ENCODE measurements at places on chromosomes 2 and 18. TPM values are rescaled to one million over a fixed set of nuclear protein-coding genes. Genes with fewer than 3 reads are reported as not detected.

DNA sequence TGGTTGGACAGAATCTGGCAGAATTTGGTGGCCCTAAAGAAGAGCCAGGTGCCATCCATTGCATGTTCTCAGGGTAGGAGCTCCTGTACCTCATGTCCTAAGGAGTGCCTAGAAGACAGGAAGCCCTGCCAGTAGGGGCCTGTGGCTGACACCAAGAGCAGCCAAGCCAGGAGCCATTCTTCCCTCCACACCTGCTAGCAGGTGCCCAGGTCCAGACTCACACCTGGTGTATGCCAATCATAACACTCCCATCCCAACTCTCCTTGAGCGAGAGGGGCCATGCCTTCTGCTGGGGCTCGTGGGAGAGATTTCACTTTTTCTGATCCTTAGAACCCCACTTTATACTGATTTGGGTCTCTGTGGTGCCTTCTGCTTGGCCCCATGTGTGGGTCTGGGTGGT, 26.5 kb upstream of the TMEM37 start:
- no peak for DNase-seq
- H3K27me3 ChIP-seq = no peaks in the 10 kb centered on the region
- H3K4me3 ChIP-seq = no peak overlapping the region
- no peaks in the 10 kb centered on the region for H3K36me3 ChIP-seq

- no peaks in the 10 kb centered on the region for H3K36me3 ChIP-seq
- peaks cover 6% of the 10 kb centered on the region for H3K4me1 ChIP-seq
- DNase-seq = peak; percentile 47
- H3K4me3 ChIP-seq = no peak overlapping the region
- H3K27ac ChIP-seq = no peak overlapping the region
Observed at GRCh38 chr18:23494992-23495391, 8.3 kb upstream of the RMC1 start.

- peaks cover 7% of the 10 kb centered on the region for H3K36me3 ChIP-seq
- H3K4me1 ChIP-seq = no peaks in the 10 kb centered on the region
- no peak for DNase-seq
- H3K27ac ChIP-seq = no peak overlapping the region
- H3K27me3 ChIP-seq = no peaks in the 10 kb centered on the region
Observed at GRCh38 chr18:79576686-79577351, 102.8 kb upstream of the CTDP1 start.

The MC2R gene
- total RNA-seq = not detected

The HRH4 gene
- 0.10 TPM for total RNA-seq

Measured in MCF 10A (cell line).